ENCODE measurements at places on chromosomes 16 and 17.

GRCh38 chr16:3485821-3486505 is 9.3 kb downstream of the C16orf90 start:
- no peak for DNase-seq

DNA sequence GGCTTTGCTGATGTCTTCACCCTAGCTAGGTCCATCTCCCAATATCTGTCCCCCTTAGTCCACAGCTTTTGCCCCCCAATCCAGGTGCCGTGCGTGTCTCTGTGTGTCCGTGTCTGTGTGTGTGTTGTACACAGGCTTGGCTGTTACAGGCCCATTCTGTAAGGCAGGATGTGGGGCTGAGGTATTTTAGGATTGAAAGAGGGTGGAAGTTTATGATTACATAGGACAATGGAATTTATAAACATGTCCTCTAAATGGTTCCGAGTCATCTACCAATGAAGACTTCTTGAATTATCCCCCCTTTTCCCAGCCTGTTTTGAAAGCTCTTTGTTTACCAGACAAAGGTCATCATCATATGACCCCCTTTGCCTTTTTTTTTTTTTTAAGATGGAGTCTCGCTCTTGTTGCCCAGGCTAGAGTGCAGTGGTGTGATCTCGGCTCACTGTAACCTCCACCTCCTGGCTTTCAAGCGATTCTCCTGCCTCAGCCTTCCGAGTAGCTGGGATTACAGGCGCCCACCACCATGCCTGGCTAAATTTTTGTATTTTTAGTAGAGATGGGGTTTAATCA is 21.9 kb downstream of the ACE start:
- DNase-seq: no peak

GRCh38 chr17:72373910-72374741 is 253.3 kb downstream of the SOX9 start:
- DNase-seq: no peak

- DNase-seq: no peak
Observed at GRCh38 chr17:39134878-39135277, 16.6 kb downstream of the PLXDC1 start.

- no peak for DNase-seq
Observed at GRCh38 chr16:16022683-16023064, 73.3 kb downstream of the ABCC1 start.

- no peak for DNase-seq
Observed at GRCh38 chr17:32826076-32826475, 50.8 kb downstream of the MYO1D start.

DNA sequence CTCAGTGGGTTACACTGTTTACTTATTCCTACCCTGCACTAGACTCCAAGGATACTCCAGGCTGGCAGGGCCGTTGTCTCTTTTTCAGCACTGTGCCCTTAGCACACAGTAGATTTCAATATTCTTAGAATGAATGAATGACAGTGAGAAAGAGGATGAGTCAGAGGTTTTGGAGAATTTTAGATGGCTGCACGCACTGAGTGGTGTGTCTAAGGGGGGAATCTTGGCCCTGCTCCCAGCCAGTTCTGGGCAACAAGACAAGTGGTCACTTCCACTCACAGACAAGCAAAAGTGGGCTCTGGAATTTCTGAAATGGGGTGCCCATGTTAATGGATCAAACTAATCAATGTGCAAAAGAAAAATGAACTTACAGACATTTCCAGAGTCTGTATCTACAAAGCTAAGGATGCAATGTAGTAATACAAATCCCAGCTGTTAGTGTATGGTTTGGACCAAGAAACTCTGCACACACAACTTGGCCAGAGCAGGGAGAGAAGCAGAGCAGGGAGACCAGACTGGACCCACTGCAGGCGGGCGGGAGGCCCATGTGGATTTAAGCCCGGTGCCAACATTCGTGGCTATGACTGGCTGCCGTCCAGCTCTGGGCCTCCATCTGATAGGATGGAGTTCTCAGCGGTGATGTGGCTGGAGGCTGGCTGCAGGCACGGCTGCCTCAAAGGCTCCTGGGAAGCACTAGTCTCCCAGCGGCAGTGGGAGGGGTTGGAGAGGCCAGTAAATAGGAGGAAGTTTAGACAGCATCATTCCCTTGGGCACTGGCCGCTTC is 95.6 kb upstream of the CDYL2 start:
- peak; percentile 82 for DNase-seq

DNA sequence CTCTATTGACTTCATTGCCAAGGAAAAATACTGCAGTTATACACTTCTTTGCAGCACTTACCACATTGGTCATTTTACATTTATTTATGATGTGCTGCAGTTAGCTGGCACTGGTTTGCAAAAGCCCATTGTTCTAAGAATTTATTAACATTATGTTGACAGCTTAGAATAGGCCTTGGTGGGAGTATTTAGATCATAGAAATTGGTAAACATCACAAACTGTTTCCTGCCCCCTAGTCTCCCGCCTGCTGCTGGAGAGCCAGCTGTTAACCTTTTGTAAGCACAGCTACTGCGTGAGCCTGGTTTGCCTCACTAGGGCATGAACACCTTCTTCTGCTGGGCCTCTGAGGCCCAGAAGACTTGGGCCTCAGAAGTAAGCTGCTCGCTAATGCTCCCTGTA is 651.4 kb upstream of the GOT2 start:
- DNase-seq: no peak

DNA sequence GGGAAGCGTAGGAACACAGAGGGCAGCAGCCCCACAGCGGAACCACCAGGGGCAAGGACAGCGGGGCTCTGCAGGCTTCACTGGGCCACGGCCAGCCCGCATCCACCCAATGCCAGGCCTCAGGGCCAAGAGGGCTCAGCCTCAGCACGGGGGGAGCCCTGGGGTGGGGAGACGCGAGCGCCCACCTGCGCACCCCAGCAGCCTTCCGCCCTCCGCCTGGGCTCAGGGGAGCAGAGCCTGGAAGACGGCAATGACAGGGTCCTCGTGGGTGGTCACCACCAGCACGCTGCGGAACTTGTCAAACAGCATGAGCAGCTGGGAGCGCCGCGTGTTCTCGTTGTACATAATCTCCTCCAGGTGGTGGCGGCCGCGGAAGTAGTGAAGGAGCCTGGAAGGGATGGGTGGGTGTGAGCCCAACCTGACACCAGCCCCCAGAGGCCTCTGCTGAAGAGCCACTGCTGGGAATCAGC is 8.5 kb downstream of the MPG start:
- no peak for DNase-seq

- no peak for DNase-seq
Observed at GRCh38 chr17:57433452-57433851, 177.1 kb downstream of the MSI2 start.

DNA sequence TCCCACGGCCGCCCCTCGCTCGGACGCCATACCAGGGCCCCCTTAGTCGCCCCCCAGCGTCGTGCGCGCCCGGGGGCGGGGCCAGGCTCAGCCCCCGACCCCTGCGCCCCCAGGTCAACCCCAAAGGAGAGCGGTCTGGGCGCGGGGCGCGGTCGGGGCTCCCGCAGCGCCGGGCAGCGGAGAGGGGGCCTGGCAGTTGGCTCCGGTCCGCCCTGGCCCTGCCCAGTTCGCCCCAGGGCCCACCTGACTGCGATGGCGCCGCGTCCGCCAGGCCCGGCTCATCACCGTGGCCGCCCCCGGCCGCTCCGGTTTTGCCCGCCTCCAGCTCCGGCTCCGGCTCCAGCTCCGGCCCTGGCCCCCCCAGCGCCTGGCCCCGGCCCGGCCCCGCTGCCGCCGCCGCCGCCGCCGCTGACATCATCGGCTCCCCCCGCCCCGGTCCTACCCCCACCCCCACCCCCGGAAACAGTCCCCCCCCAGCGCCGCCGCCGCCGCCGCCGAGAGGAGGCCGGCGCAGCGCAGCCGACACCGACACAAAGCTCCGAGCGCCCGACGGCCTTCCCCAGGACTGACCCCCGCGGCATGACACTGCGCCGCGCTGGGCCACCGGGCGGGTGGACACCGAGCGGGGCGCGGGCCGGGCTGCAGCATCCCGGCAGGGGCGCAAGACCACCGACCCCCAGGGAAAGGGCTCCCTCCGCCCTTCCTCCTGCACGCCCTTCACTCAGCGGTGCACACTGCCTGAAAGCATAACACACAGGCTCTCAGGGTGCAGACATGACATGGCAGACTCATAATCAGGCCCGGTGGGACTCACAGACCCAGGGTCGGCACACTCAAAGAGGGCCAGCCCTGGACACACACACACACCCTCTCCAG is at the start of gene ZBTB4:
TSS of gene ZBTB4 (minus strand) at position 419 of the 876 bp plus-strand sequence. CDS start 12,830 bp downstream, outside the sequence.
- DNase-seq: no peak

- DNase-seq: no peak
Observed at GRCh38 chr16:29696881-29697331, 17.9 kb downstream of the QPRT start.

- no peak for DNase-seq
Observed at GRCh38 chr17:76000016-76000754, 470 bp upstream of the CDK3 start.

GRCh38 chr16:68681038-68681437 is 35.9 kb downstream of the CDH3 start:
- DNase-seq: no peak

DNA sequence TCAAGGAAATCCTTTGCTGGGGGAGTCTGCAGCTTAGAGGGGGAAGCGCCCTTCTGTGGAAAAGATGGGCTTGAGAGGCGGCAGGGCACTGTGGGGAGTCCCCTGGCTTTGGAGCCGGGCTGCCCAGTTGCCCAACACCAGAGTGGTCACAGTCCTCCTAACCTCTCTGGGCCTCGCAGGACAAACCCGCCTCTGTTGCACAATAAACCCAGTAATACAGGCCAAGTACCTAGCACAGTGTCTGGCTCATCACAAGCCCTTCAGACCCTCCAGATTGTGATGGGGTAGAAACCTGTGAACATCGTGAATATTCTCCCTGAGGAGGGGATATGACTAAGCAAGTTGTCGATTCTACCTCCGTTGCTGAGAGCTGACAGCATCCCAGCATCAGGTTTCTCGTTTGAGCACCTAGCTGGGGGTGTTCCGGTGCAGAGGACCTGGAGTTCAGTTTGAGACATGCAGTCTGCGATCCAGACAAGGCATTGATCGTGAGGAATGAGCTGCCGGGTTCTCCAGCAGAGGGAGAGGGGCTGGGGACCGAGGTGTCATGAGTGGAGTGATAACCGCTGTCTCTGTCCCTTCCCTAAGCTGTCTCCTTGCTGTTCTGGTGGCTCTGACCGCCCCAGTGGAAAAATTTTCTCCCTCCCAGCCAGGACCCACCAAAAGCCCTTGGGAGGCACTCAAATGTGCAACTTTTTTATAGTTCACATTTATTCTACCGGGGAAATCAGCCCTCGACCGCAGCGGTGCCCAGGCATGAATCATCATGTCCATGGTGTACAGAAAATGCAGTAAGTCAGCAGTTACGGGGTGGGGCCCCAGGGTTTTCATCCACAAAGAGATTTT is 161.9 kb downstream of the WSCD1 start:
- no peak for DNase-seq

DNA sequence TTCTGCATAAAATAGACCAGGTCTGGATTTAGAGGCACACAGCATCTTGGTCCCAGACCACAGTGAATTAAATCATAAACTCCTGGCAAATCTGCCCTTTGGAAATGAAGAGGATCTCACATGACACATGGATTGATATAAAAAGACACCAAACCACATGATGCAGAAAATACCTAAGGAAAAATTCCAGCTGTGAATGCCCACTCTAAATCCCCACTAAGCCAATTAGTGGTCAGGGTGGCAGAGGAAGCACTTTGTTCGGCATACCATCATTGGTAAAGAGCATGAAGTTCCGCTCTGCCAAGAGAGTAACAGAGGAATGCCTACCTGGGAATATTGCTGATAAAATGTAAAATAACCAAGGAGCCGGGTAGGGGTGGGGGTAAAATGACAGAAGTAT is 32.4 kb upstream of the NOL11 start:
- DNase-seq: no peak

- no peak for DNase-seq
Observed at GRCh38 chr16:59342669-59343068, 608.6 kb upstream of the GOT2 start.

GRCh38 chr16:84055366-84055765 is 12.8 kb upstream of the SLC38A8 start:
- no peak for DNase-seq

- no peak for DNase-seq
Observed at GRCh38 chr16:80300876-80301275, 239.9 kb upstream of the DYNLRB2 start.

GRCh38 chr17:65794572-65794971 is 233.1 kb upstream of the AXIN2 start:
- DNase-seq: no peak

DNA sequence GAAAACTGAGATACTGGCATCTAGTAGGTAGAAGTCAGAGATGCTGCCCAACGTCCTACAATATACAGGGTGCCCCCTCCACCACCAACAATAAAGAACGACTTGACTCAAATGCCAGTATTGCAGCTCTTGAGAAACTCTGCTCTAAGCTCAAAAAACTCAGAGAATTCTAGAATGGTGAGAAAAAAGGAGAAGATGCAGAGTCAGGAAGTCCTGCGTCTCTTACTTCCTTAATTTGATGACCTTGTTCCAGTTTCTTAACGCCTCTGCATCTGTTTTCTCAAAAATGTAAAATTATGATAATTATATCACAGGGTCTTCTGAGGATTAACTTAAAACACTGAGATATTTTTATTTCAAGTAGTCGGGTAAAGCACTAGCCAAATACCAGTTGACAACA is 1.7 kb upstream of the HSBP1 start:
- DNase-seq: no peak

GRCh38 chr17:74043976-74044375 is 159.5 kb upstream of the RPL38 start:
- DNase-seq: no peak

DNA sequence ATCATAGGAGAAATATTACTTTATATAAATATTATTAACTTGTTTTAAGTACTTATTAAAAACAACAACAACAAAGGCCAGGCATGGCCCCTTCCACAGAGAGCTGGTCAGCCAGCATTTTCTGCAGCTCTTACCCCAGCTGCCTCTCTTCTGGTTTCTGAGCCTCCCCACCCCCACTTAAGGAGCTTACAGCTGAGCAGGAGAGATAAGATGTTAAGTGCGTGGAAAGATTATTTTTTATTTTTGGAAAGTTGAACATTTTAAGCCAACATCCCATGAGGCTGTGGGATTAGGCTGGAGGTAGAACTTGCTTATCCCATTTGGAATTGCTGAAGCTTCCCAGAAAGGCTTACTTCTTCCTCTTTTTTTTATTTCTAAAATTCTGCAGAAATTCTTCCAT is 401.2 kb downstream of the SEC14L1 start:
- no peak for DNase-seq

DNA sequence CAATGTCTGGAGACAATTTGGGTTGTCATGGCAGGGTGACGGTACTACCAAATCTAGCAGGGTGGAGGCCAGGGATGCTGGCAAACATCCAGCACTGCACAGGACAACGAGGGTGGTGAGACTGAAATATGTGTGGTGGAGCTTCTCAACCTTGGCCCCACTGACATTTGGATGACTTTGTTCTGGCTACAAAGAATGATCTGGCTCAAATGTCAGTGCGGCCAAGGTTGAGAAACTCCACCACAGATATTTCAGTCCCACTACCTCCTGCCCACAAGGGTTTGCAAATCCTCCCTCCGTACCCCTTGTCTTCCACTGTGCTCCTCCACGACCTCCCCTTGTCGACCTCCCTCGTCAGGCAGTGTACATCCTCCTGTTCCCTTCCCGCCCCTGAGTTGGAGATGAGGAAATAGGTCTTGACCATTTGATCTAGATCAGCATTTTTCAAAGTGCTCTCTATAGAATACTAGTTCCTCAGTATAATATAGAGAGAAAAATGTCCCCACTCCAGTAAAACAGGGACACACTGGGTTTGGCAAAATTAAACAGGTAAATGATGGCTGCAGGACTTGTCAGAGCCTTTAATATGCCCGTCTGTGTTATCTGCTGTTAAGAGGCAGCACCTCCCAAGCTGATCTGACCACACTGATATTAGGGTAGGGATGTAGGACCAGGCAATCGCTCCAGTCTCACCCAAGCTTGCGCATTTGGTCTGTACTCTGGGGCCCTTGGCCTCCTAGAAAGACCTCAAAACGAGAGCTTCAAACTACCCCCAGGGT is 6.8 kb downstream of the OSGIN1 start:
- DNase-seq: no peak

Measured in thoracic aorta (tissue), 2 donors.